Calu3 (cell line): ENCODE measurements at places on chromosomes 12 and 14.

DNA sequence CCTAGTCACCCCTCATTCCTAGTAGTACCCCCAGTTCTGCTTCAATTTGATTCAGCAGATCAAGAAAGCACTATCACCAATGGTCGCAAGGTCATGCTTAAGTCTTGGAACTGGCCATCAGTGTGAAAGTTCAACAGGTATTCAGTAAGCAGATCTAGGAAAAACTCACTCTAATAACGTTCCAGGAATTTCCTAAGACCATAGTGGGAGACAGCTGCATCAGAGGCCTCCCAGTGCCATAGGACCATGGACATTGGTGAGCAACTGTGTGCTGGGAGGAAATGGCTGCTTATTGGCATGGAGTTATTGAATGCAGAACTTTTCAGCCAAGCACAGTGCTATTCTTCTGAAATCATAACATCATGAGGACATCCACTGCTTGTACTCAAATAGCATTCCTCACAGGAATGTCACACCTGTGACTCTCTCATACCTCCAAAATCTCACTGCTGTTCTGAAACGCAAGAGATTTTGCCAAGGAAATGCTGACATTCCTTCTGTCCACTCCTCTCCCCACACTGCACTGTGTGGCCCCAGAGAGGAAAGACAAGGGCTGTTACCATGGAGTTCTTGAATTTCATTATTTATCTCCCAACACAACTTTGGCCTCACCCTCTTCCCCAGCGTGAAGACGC lies 30.9 kb upstream of the MDM2 start:
- no peaks in the 10 kb centered on the region for H3K27me3 ChIP-seq
- H3K36me3 ChIP-seq = no peaks in the 10 kb centered on the region
- no peaks in the 10 kb centered on the region for H3K4me1 ChIP-seq
- no peak overlapping the region for H3K4me3 ChIP-seq
- DNase-seq = no peak

- H3K4me3 ChIP-seq = no peak overlapping the region
- no peaks in the 10 kb centered on the region for H3K36me3 ChIP-seq
- no peaks in the 10 kb centered on the region for H3K27me3 ChIP-seq
Measured at GRCh38 chr14:69956970-69957369, 77.8 kb downstream of the SMOC1 start.

DNA sequence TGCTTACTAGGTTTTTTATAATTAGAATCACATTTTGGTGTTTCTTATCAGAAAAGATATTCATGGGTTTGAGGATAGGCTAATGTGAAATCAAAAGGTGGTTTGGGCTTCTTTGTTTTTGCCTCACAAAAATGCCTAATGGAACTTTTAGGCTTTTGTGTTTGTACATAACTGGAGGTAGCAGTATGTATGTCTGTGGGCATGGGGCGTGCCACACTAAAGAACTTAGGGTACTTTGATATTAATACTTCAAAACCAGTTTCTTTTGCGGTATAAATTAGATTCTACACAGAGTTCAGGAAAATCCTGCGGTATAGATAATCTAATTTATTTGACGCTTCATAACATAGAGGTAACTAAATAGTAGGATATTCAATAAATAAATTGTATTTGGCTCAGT lies 1.9 kb downstream of the ETV6 start:
- no peak for DNase-seq
- no peaks in the 10 kb centered on the region for H3K27me3 ChIP-seq
- H3K4me1 ChIP-seq = peaks cover 30% of the 10 kb centered on the region
- peak overlapping the region; percentile 97 for H3K27ac ChIP-seq
- peak overlapping the region; percentile 84 for H3K4me3 ChIP-seq
- H3K36me3 ChIP-seq = peaks cover 52% of the 10 kb centered on the region

GRCh38 chr14:53751650-53752049 lies 205.0 kb downstream of the BMP4 start:
- no peak overlapping the region for H3K4me3 ChIP-seq
- no peak overlapping the region for H3K27ac ChIP-seq
- H3K4me1 ChIP-seq = peaks cover 16% of the 10 kb centered on the region
- H3K27me3 ChIP-seq = no peaks in the 10 kb centered on the region
- DNase-seq = no peak
- H3K36me3 ChIP-seq = no peaks in the 10 kb centered on the region

GRCh38 chr14:101884089-101884933 lies 80.1 kb upstream of the DYNC1H1 start:
- no peak for DNase-seq
- H3K4me1 ChIP-seq = no peaks in the 10 kb centered on the region
- H3K27ac ChIP-seq = no peak overlapping the region
- H3K27me3 ChIP-seq = no peaks in the 10 kb centered on the region
- peaks cover 21% of the 10 kb centered on the region for H3K36me3 ChIP-seq

DNA sequence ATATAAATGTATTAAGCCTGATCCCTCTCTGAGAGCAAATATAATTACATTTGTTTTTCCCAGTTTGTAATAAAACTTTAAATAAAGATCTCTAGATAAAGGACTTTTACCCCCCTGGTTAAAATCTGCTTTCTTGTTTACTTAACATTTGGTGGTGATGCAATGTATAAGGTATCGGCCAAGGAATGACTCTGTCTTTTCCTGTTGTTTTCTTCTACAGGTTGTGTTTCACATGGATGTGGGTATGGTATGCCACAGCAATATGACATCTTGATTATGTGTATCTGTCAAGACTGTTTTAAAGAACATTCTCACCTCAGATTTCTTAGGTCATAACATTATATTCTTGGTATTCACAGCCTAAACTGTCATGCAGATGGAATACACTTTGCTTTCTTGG lies 210.6 kb upstream of the NOVA1 start:
- no peaks in the 10 kb centered on the region for H3K4me1 ChIP-seq
- H3K4me3 ChIP-seq = no peak overlapping the region
- H3K27me3 ChIP-seq = no peaks in the 10 kb centered on the region
- no peaks in the 10 kb centered on the region for H3K36me3 ChIP-seq

DNA sequence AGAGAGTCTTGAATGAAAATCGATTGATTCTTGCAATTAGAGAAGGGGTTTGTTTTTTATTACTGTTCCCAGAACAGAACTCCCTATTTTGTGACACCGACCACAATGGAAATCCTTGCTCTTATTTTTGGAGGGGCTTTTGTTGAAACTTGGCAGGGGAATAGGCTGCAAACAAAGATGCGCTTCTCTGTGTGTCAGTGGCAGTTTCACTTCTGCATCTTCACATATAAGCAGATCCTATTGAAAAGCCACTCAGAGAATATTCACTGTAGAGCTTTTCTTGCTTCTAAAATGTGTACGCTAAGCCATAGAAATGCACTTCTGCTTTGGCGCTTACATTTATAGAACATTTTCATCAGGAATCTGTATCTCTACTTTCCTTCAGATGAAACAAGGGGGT lies 1822.4 kb upstream of the SEL1L start:
- H3K36me3 ChIP-seq = no peaks in the 10 kb centered on the region
- H3K27ac ChIP-seq = no peak overlapping the region
- H3K27me3 ChIP-seq = no peaks in the 10 kb centered on the region
- H3K4me1 ChIP-seq = no peaks in the 10 kb centered on the region
- DNase-seq = no peak

DNA sequence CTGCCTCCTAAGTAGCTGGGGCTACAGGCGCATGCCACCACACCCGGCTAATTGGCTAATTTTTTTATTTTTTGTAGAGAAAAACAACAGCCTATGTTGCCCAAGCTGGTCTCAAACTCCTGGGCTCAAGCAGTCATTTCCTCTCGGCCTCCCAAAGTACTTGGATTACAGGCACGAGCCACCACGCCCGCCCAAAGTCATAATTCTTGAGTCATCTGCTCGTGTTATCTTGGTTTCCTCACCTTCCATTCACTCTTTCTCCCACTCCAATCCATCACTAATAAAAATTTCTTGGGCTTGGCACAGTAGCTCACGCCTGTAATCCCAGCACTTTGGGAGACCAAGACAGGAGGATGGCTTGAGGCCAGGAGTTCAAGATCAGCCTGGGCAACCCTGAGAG lies 32.0 kb downstream of the ITGA7 start:
- no peak overlapping the region for H3K27ac ChIP-seq
- no peak for DNase-seq
- no peak overlapping the region for H3K4me3 ChIP-seq
- peaks cover 12% of the 10 kb centered on the region for H3K27me3 ChIP-seq
- H3K36me3 ChIP-seq = peaks cover 5% of the 10 kb centered on the region
- H3K4me1 ChIP-seq = peaks cover 10% of the 10 kb centered on the region

DNA sequence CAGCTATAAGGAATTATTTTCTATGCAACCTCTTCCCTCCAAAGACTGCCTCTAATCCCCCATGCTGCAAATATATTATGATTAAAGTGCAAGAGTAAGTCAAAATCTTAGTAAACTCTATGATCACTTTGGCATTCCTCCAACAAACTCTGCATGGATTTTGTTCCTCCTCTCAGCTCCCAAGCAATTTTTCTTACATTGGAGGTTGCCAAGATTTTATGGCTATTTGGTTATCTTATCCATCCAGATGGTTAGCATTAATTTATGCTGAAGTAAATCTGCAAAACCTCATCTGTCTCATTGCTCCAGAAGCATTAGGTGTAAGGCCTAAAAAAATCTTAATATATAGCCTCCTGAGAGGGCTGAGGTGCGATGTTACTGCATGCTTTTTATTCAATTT lies 228.1 kb downstream of the CHST11 start:
- peaks cover 8% of the 10 kb centered on the region for H3K4me1 ChIP-seq
- H3K27ac ChIP-seq = no peak overlapping the region
- H3K27me3 ChIP-seq = no peaks in the 10 kb centered on the region
- no peak overlapping the region for H3K4me3 ChIP-seq

DNA sequence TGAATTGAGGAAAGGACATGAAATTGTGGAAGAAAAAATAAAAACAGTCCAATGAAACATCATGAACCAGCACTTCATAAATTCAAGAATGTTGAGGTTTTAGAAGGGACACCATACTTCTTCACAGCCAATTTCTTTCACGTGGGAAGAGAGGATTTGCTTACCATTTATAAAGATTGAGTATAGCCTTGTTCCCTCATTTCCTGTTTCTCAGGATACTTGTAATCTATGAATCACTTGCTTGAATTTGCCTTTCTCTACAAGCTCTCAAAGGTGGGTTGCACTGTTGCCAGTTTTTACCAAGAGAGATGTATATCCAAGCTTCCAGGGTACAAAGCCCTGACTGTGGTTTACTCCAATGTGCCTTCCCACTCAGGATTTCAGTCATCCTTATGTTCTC lies 116.1 kb downstream of the DUSP6 start:
- no peak overlapping the region for H3K4me3 ChIP-seq
- H3K27ac ChIP-seq = no peak overlapping the region
- peaks cover 9% of the 10 kb centered on the region for H3K36me3 ChIP-seq

GRCh38 chr12:92673756-92674155 lies 29.0 kb upstream of the PLEKHG7 start:
- no peaks in the 10 kb centered on the region for H3K4me1 ChIP-seq
- no peak overlapping the region for H3K4me3 ChIP-seq
- no peak overlapping the region for H3K27ac ChIP-seq
- H3K36me3 ChIP-seq = peaks cover 5% of the 10 kb centered on the region
- no peaks in the 10 kb centered on the region for H3K27me3 ChIP-seq

GRCh38 chr12:3772380-3772779 lies 19.5 kb upstream of the CRACR2A start:
- H3K27me3 ChIP-seq = no peaks in the 10 kb centered on the region
- no peak overlapping the region for H3K4me3 ChIP-seq
- no peak overlapping the region for H3K27ac ChIP-seq
- no peaks in the 10 kb centered on the region for H3K36me3 ChIP-seq
- peaks cover 12% of the 10 kb centered on the region for H3K4me1 ChIP-seq

GRCh38 chr12:108373111-108373510 lies 34.0 kb upstream of the CMKLR1 start:
- no peak for DNase-seq
- no peak overlapping the region for H3K4me3 ChIP-seq
- no peaks in the 10 kb centered on the region for H3K36me3 ChIP-seq
- H3K27ac ChIP-seq = no peak overlapping the region
- peaks cover 45% of the 10 kb centered on the region for H3K27me3 ChIP-seq
- no peaks in the 10 kb centered on the region for H3K4me1 ChIP-seq

DNA sequence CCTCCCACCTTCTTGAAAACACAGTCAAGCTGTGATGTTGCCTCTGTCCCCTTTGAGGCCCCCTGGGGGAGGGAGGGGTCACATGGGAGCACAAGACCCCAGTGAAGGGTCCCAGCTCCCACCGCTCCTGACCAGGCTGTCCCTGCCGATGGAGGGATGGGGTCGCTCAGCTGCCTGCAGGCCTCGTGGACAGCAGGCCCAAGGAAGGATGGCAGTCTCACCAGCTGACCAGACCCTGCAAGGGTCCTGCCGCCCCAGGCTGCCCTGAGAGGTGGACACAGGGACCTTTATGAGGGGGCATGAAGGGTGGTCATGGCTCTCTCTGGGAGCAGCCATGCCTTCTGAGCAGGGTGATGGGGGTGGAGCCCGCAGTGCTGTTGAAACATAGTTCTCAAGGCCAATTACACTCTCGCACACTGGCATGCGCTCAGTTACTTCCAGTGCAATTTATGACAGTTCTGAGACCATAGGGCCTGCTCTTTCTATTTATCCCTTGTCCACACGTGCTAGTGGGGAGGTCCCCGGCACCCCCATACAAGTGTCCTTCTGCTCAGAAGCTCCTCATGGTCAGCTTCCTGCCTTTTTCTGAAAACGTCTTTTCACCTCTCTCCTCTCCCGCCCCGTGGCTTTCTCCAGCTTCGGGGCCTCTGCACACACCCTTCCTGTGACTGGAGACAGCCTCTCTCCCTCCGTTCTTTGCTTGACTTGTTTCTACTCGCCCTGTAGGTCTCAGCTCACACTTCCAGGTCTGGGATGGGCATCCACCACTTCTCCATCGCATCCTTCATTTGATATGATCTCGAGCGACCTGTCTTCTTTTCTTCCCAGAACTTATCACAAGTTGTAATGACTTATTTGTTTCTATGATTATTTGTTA lies 313.1 kb downstream of the ADGRD1 start:
- H3K36me3 ChIP-seq = no peaks in the 10 kb centered on the region
- H3K27me3 ChIP-seq = peaks cover 56% of the 10 kb centered on the region

GRCh38 chr12:127629066-127629820 lies 637.7 kb upstream of the TMEM132C start:
- no peak overlapping the region for H3K4me3 ChIP-seq
- no peak overlapping the region for H3K27ac ChIP-seq
- H3K36me3 ChIP-seq = no peaks in the 10 kb centered on the region

DNA sequence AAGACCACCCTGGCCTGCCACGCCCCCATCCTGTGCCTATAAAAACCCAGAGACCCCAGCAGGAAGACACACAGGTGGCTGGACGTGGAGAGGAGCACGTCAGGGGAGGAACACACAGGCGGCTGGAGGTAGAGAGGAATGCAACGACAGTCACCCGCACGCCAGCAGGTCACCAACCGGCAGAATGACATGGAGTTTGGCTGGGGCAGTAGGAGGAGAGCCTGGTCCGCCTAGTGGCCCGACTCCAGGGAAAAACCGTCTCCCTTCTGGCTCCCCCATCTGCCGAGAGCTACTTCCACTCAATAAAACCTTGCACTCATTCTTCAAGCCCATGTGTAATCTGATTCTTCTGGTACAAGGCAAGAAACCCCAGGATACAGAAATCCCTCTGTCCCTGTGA lies 62.7 kb upstream of the KCNH3 start:
- no peak for DNase-seq
- H3K27ac ChIP-seq = no peak overlapping the region
- H3K27me3 ChIP-seq = no peaks in the 10 kb centered on the region
- no peaks in the 10 kb centered on the region for H3K36me3 ChIP-seq
- no peak overlapping the region for H3K4me3 ChIP-seq
- H3K4me1 ChIP-seq = no peaks in the 10 kb centered on the region
